Upper lobe of right lung (tissue), 1 donor: ENCODE measurements at places on chromosomes 13 and 19.
A peak's percentile ranks its signal among the peaks of the same experiment; 100 is the strongest.

GRCh38 chr19:42246143-42246921 lies 3.9 kb upstream of the GSK3A start:
- peak; percentile 76 for DNase-seq

GRCh38 chr19:48635966-48636858 lies 967 bp downstream of the DBP start:
- DNase-seq: peak; percentile 85

GRCh38 chr13:93227878-93228642 lies 1.5 kb downstream of the GPC6 start:
- DNase-seq: peak; percentile 72

- no peak for DNase-seq
Observed at GRCh38 chr13:111902726-111903125, 164.2 kb upstream of the SOX1 start.

DNA sequence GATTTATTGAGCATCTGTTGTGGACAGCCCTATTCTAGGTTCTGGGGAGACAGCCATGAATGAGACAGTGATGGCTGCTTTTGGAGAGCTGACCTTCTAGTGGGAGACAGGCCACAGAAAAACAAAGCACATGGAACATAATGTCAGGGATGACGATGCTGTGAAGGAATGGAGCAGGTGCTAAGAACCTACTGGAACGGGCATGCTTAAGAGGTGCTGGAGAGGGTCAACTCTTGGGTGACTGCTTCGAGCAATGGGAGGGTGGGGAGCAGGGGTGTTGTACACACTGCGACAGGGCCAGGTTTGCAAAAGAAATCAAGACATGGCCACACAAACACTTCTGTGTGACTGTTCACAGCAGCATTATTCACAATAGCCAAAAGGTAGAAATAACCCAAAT lies 12.1 kb upstream of the CEACAM16 start:
- DNase-seq: no peak

GRCh38 chr13:104487006-104487405 lies 1420.8 kb upstream of the SLC10A2 start:
- no peak for DNase-seq

DNA sequence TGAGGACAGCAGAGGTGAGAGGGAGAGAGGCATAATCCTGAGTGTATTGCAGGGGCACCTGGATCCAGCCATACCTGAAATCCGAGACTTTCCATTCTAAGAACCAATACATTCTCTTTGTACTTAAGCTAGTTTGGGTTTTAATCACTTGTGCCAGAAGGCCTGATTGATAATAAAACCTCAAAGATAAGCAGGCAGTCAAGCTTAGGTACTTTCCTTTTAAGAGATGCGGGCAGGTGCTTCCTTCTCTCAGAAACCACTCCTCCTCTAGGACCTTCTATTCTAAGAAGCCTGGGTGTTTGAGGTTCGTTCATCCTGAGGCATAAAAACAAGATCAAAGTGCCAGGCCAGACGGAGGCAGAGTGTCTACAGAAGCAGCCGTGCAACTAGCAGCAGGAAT lies 22.2 kb downstream of the FAM187B start:
- no peak for DNase-seq

- DNase-seq: no peak
Observed at GRCh38 chr19:7930765-7931164, 4.8 kb upstream of the CTXN1 start.

- peak; percentile 30 for DNase-seq
Observed at GRCh38 chr19:33698576-33699435, 77.1 kb downstream of the CHST8 start.

GRCh38 chr19:40390084-40390742 lies at the start of gene HIPK4:
Gene HIPK4 (minus strand): TSS chr19:40390181. CDS start chr19:40389902, 279 bp downstream.
- DNase-seq: no peak

- no peak for DNase-seq
Observed at GRCh38 chr13:39600766-39601165, 2.2 kb downstream of the LHFPL6 start.

DNA sequence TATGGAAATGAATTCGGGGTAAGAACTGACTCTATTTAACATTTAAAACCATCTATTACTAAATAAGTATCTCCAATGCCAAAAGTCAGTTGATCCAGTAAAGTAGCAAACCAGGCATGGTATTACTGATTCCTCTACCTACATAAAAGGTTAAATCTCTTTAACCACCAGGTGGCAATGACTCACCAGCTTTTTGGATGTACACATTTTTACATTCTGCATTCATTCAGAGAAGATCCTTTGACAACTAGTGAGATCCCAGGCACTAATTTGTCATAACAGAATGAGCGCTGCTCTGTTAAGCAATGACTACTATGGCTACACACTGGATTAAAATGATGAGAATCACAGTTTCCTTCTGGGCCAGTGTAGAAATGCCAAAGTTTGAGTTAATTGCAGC lies 329.8 kb upstream of the GPC6 start:
- no peak for DNase-seq

DNA sequence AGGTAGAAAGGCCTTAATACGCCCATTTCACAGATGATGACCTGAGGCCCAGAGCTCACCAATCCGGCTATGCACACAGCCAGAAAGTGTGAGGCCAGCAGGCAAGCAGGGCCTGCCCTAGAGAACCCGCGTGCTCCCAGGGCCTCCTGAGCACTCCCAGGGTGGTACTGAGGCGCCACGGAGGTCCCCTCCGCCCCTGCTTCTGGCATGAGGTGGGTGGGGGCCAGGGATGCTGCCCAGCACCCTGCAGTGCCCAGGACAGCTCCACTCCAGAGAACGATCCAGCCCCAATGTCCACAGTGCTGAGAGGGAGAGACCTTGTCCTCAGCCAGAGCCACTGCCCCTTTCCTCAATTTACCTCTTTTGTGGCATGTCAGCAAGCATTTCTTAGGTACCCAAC lies 13.9 kb downstream of the SGTA start:
- DNase-seq: no peak

- DNase-seq: no peak
Observed at GRCh38 chr13:25733696-25734435, 317.9 kb downstream of the SHISA2 start.

GRCh38 chr13:79485014-79485811 lies 4.3 kb downstream of the NDFIP2 start:
- DNase-seq: no peak

DNA sequence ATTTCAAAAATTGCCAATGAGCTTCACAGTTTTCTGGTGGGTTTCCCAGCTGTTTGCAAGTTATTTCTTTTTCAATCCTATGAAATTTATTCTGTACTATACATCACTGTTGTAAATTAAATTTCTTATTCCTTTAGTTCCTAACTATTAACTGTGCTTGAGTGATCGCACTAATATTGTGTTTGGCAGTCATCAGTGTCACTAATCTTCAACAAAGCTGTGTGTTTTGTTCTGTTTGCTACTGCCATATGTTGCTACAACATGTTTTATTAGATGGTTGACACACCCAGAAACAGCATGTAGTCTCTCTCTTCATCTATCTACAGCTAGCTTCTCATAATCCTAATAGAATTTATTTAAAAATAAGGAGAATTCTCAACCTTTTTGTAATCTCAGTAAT lies 453.6 kb upstream of the PRR20A start:
- no peak for DNase-seq

GRCh38 chr13:23731709-23732108 lies 157.5 kb downstream of the MIPEP start:
- no peak for DNase-seq

DNA sequence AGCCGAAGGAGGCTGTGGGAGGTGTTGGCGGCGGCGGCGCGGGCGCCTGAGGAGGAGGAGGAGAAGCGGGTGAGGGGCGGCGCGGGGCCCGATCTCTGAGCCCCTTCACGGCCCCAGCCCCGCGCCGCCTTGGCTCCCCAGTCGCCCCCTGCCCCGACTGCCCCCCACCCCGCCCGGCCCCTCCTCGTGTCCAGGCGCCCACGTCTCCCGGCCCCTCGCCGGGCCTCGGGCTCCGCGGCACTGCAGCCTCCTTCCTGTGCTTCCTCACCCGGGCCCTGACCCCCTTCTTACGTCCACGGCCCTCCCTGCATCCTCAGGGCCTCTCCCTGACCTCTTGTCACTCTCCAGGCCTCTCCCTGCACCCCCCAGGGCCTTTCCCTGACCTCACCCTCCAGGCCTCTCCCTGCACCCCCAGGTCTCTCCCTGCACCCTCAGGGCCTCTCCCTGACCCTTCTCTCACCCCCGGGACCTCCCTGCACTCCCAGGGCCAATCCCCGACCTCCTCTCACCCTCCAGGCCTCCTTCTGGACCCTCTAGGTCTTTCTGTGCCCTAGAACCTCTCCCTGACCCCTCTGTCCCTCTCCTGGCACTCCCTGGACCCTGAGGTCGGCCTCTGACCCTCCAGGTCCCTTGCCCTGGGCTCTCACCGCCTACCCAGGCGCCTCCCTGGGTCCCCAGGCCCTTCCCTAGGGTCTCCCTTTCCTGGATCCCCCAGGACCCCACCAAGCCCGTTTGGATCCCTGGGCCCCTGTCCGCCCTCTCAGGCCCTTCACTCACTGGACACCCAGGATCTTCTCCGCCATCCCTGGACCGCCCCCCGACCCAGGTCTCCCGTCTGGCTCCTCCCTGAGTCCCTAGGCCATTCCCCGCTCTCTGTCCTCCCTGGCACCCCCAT lies 460 bp downstream of the KMT5C start:
- no peak for DNase-seq

DNA sequence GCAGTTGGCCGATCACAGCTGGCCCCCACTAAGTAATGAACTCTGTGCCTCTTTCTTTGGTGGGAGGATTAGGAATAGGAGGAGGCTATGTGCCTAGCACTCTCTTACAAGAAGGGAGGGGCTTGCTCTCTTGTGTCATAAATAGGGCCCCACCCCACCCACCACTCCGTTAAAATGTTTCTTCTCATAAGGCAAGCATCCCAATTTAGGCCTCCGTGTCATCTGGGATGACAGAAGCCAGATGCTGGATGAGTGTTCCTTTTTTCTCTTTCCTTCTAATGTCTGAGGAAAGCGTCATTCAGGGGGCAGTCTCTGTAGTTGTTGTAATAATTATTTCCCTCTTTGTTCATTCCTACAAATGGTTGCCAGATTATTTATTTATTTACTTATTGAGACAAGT lies at the start of gene LIPE:
Gene LIPE, minus strand, starts transcription at position 76 of the 400 bp plus-strand sequence. CDS start 239 bp downstream, outside the sequence.
- no peak for DNase-seq

DNA sequence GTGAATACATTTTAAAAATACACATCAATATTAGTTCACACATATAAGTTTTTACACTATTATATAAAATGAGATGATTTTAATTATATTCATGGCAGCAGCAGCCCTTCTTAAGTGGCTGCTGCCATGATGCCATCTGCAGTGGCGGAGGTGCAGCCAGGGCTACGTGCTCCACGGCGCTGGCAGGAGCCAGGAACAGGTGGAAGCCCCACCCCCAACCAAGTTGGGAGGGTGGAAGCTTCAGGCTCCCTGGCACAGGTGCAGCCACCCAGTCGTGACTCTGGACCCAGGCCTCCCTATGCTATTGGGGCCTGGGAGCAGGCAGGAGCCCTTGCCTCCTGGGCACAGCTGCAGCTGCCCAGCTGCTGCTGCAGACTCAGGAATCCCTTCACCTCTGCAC lies 646.9 kb upstream of the PCDH9 start:
- DNase-seq: no peak

DNA sequence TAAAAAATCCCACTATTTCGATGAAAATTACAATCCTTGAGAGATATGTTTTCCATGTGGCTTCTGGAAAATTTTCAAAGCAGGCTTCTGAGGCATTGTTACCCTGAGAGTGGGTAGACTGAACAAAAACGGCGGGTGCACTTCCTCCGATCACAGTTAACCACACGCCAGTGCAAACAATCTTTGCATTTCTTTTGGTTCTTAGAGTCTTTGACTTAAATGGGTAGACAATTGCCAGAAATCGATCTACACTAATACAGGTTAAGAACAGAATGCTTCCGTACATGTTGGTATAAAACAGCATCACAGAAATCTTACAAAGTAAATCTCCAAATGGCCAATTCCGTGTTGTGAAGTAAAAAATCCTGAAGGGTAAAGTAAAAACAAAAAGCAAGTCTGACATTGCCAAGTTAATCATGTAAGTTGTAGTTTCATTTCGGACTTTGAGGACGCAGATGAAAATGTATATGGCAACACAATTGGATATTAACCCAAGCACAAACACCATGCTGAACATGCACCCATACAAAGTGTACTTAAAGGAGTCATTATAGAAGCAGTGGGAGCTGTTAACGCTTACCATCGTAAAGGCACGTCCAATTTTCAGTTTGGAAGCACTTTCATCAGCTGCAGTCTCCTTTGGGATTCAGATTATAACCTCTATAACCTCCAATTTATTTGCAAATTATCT lies 927 bp downstream of the LPAR6 start:
- DNase-seq: no peak

- DNase-seq: no peak
Observed at GRCh38 chr13:29621841-29622240, 26.4 kb upstream of the SLC7A1 start.

- DNase-seq: no peak
Observed at GRCh38 chr19:39867133-39867532, 21.0 kb upstream of the FBL start.

- peak; percentile 99 for DNase-seq
Observed at GRCh38 chr19:38850436-38850975, 720 bp upstream of the HNRNPL start.

- DNase-seq: no peak
Observed at GRCh38 chr19:5030136-5030820, 61.4 kb downstream of the KDM4B start.

- DNase-seq: no peak
Observed at GRCh38 chr13:80303225-80303811, 37.6 kb downstream of the SPRY2 start.

- no peak for DNase-seq
Observed at GRCh38 chr13:109595471-109595870, 190.9 kb downstream of the IRS2 start.

- peak; percentile 95 for DNase-seq
Observed at GRCh38 chr13:36346222-36347083, at the start of gene SPART. Gene SPART (minus strand): TSS chr13:36346394. CDS start chr13:36335830, 10,564 bp downstream.

- peak; percentile 84 for DNase-seq
Observed at GRCh38 chr19:19342086-19343015, 21.7 kb downstream of the MAU2 start.

GRCh38 chr13:74090869-74091605 lies 43.2 kb downstream of the KLF12 start:
- no peak for DNase-seq

- DNase-seq: no peak
Observed at GRCh38 chr13:30044932-30045331, 194.5 kb upstream of the UBL3 start.

GRCh38 chr19:31613683-31614219 lies 264.5 kb upstream of the TSHZ3 start:
- no peak for DNase-seq

DNA sequence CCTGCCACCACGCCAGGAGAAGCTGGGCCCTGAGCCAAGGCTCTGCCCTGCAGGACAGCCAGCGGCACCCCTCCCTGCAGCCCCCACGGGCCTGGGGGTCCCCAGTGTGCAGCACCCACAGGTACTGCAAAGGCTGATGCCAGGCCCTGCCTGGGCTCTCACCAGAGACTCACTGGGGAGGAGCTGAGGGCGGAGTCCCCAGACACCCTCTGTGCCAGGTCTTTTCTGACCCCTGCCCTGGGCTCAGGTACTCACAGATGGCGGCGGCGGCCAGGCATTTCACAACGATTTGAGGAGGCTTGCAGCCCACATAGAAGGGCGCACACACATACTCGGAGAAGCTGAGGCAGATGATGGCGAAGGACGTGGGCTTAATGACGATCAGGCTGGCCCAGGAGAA lies 5.7 kb downstream of the SLC7A9 start:
- peak; percentile 56 for DNase-seq

GRCh38 chr19:46626446-46626845 lies 1.6 kb upstream of the PTGIR start:
- DNase-seq: no peak
